ENCODE measurements at places on chromosomes 16 and 17. TPM values are rescaled to one million over a fixed set of nuclear protein-coding genes. Genes with fewer than 3 reads are reported as not detected.

GRCh38 chr17:41687828-41688640 is 651 bp upstream of the EIF1 start:
- DNase-seq = no peak
- H3K27ac ChIP-seq = peak overlapping the region; percentile 100
- H3K4me1 ChIP-seq = peaks cover 14% of the 10 kb centered on the region
- H3K36me3 ChIP-seq = peaks cover 26% of the 10 kb centered on the region

Gene ZFPM1
- 88.5 TPM for total RNA-seq

DNA sequence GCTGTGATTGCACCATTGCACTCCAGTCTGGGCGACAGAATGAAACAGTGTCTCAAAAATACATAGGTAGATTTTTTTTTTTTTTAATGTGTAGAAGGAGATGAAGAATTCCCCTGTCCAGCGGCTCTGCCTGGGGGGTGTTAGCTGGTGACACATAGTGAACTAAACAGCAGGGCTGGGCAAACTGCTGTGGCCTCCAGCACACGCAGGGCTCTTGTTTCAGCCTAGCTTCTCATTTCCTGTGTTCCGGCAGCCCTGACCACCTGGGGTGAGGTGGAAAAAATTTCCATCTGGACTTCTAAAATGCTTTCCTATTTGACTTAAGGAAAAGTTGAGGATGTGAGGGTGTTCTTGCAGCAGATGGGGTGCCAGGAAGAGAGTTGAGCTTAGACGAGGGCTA is 33.3 kb upstream of the RGS9 start:
- H3K27me3 ChIP-seq = peaks cover 7% of the 10 kb centered on the region
- no peak for DNase-seq
- no peak overlapping the region for H3K4me3 ChIP-seq
- H3K4me1 ChIP-seq = peaks cover 15% of the 10 kb centered on the region
- H3K36me3 ChIP-seq = no peaks in the 10 kb centered on the region

- DNase-seq = no peak
- H3K27ac ChIP-seq = peak overlapping the region; percentile 60
- H3K36me3 ChIP-seq = peaks cover 3% of the 10 kb centered on the region
- no peak overlapping the region for H3K4me3 ChIP-seq
- H3K27me3 ChIP-seq = peaks cover 13% of the 10 kb centered on the region
Measured at GRCh38 chr17:66950886-66951604, 13.5 kb upstream of the CACNG4 start.

- H3K27me3 ChIP-seq = no peaks in the 10 kb centered on the region
- DNase-seq = no peak
- H3K4me1 ChIP-seq = no peaks in the 10 kb centered on the region
- H3K36me3 ChIP-seq = peaks cover 32% of the 10 kb centered on the region
- no peak overlapping the region for H3K27ac ChIP-seq
- no peak overlapping the region for H3K4me3 ChIP-seq
Measured at GRCh38 chr17:64515419-64515818, 8.6 kb downstream of the CEP95 start.

GRCh38 chr16:86427433-86427851 is 82.9 kb upstream of the FOXF1 start:
- no peak overlapping the region for H3K4me3 ChIP-seq
- H3K4me1 ChIP-seq = peaks cover 4% of the 10 kb centered on the region
- no peak overlapping the region for H3K27ac ChIP-seq
- H3K36me3 ChIP-seq = no peaks in the 10 kb centered on the region
- DNase-seq = no peak

DNA sequence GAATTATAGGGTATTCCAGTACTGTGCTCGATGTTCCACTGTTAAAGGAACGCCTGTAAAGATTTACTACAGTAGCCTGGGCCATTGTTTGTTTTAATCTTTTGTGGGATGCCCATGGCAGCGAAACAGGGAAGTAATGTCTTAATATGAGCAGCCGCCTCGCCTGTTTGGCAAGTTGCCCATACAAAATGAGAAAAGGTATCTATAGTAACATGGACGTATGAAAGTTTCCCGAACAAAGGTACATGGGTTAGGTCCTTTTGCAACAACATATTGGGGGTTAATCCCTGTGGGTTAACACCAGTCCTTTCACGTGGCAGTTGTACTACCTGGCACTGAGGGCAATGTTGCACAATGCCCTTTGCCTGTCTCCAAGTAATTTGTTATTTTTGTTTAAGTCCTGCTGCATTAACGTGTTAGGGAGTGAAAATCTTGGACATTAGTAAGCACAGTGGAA is 21.1 kb upstream of the TMC5 start:
- no peak for DNase-seq
- no peaks in the 10 kb centered on the region for H3K27me3 ChIP-seq
- peaks cover 26% of the 10 kb centered on the region for H3K4me1 ChIP-seq
- no peak overlapping the region for H3K4me3 ChIP-seq

Gene MPV17L
- total RNA-seq = 37.6 TPM

DNA sequence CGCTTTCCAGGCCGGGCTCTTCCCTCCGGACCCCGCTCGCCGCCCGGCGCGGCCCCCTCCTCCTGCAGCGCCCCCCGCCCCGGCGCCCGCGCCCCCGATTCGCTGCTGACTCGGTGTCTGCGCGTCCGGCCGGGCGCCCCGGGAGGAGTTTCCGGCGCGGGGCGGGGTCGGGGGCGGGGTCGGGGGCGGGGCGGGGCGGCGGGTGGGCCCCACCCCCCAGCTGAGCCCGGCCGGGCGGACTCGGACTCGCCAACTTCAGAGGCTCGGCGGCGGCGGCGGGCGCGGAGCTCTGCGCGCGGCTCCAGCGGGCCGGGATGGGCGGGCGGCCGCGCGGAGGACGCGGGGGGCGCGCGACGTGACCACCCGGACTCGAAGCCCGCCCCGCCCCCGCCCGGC is at the start of gene METRNL:
TSS of gene METRNL (plus strand) at position 258 of the 396 bp plus-strand sequence. CDS start 207 bp downstream, outside the sequence.
- peak; percentile 58 for DNase-seq
- peaks cover 33% of the 10 kb centered on the region for H3K4me1 ChIP-seq
- peaks cover 32% of the 10 kb centered on the region for H3K27me3 ChIP-seq
- peak within 1 kb of the TSS; percentile 82 for H3K27ac ChIP-seq
- H3K36me3 ChIP-seq = peaks cover 8% of the 10 kb centered on the region

DNA sequence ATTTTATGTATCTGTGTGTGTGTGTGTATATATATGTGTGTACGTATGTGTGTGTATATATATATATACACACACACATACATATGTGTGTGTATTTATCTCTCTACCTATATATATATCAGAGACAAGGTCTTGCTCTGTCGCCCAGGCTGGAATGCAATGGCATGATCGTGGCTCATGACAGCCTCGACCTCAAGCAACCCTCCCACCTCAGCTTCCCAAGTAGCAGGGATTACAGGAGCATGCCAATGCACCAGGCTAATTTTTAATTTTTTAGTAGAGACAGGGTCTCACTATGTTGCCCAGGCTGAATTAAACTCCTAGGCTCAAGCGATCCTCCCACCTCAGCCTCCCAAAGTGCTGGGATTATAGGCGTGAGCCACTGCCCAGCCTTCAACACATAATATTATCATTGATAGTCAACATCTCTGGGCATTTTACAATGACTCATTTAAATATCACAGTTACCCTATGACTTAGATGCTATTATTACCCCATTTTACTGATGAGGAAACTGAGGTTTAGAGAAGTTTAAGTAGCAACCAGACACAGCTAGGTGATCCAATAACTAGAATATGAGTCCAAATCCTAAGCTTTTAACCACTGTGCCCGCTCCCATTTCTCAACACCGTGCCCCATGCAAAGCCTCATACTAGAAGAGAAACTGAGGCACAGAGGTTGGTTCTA is 24.3 kb downstream of the G6PC3 start:
- no peak for DNase-seq
- H3K4me1 ChIP-seq = peaks cover 7% of the 10 kb centered on the region
- no peak overlapping the region for H3K4me3 ChIP-seq
- no peak overlapping the region for H3K27ac ChIP-seq
- H3K36me3 ChIP-seq = no peaks in the 10 kb centered on the region
- H3K27me3 ChIP-seq = no peaks in the 10 kb centered on the region

- no peaks in the 10 kb centered on the region for H3K27me3 ChIP-seq
- peaks cover 7% of the 10 kb centered on the region for H3K36me3 ChIP-seq
- DNase-seq = no peak
- H3K4me3 ChIP-seq = no peak overlapping the region
- H3K27ac ChIP-seq = no peak overlapping the region
Measured at GRCh38 chr17:2885733-2886132, 89.5 kb downstream of the RAP1GAP2 start.

DNA sequence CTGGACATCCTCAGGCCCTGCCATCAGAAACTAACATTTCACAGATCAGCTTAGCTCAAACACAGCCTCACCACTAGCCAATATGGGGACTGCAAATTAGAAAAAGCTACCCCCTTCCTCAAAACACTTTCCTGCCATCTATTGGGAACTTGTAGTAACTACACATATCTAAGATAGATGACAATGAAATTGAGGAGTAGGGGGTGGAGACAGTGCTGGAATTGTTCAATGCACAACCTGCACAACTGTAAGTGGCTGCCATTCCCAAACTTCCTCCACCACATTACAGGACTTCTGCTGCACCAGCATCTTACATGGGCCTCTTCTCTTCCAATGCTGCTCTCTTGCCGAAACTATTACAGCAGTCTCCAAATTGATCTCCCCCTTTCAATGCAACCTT is 21.9 kb downstream of the AIPL1 start:
- no peaks in the 10 kb centered on the region for H3K36me3 ChIP-seq
- no peak overlapping the region for H3K27ac ChIP-seq
- no peaks in the 10 kb centered on the region for H3K4me1 ChIP-seq
- DNase-seq = no peak
- H3K27me3 ChIP-seq = peaks cover 18% of the 10 kb centered on the region

DNA sequence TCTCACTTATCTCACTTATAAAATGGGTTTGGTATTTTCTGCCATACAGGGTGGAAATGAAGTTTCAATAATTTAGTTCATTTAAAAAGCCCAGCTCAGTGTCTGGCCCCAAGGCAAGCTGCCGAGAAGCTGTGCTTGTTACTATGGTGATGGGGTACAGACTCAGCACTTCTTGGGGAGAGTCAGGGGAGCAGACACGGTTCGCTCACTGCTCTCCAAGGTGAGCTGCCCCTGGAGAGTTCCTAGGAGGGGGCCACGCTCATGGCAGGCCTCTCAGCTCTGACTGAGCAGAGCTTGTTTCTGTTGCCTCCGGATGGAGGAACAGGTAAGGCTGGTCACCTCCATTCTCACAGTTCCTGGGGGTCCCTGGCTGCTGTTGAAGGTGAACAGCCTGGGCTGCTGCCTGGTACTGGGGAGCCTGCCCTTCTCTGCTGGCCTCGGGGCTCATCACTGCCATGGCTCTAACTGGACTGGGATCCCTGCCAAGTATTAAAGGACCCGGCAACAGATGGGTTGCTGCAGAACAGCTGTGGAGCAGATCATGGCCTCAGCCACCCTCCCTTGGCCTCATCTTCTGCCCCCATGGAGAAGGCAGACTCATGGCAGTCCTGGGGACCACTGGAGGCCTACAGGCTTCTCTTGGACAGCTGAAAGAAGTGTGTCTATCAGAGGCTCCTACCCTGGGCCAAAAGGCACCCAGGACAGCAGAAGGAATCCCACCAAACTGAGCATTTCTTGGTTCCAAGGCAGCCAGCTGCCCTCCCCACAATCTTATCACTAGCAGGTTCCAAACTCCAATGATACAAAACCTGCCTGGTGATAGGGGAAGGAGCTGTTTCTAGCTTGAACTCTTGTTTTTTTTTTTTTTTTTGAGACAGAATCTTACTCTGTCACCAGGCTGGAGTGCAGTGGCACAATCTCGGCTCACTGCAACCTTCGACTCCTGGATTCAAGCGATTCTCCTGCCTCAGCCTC is 25.9 kb upstream of the SPATA32 start:
- no peak for DNase-seq
- H3K27me3 ChIP-seq = no peaks in the 10 kb centered on the region
- peaks cover 12% of the 10 kb centered on the region for H3K36me3 ChIP-seq
- no peak overlapping the region for H3K4me3 ChIP-seq

- peaks cover 4% of the 10 kb centered on the region for H3K4me1 ChIP-seq
- no peak overlapping the region for H3K4me3 ChIP-seq
- H3K27me3 ChIP-seq = peaks cover 3% of the 10 kb centered on the region
- DNase-seq = no peak
Measured at GRCh38 chr16:9007177-9007794, 43.6 kb upstream of the USP7 start.

Gene DBNDD1
- total RNA-seq = 53.8 TPM

Gene FSCN2
- total RNA-seq = 4.8 TPM

Gene ZP2
- total RNA-seq = not detected

DNA sequence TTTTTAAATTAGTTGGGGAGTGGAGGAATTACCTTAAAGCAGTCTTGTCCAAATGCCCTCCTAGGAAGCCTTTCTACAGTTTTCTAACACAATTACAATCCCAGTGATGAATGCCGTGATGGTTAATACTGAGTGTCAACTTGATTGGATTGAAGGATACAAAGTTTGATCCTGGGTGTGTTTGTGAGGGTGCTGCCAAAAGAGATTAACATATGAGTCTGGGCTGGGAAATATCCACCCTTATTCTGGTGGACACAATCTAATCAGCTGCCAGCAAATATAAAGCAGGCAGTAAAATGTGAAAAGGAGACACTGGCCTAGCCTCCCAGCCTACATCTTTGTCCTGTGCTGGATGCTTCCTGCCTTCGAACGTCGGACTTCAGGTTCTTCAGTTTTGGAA is 12.2 kb downstream of the ORC6 start:
- H3K27me3 ChIP-seq = no peaks in the 10 kb centered on the region
- H3K4me1 ChIP-seq = no peaks in the 10 kb centered on the region
- H3K27ac ChIP-seq = no peak overlapping the region
- peaks cover 6% of the 10 kb centered on the region for H3K36me3 ChIP-seq

GRCh38 chr17:18218756-18219415 is 6.5 kb upstream of the LLGL1 start:
- H3K4me1 ChIP-seq = no peaks in the 10 kb centered on the region
- H3K27ac ChIP-seq = no peak overlapping the region
- no peaks in the 10 kb centered on the region for H3K27me3 ChIP-seq

GRCh38 chr17:65222214-65222738 is 85.1 kb downstream of the RGS9 start:
- H3K27me3 ChIP-seq = peaks cover 10% of the 10 kb centered on the region
- H3K4me1 ChIP-seq = peaks cover 5% of the 10 kb centered on the region
- no peak overlapping the region for H3K27ac ChIP-seq
- H3K36me3 ChIP-seq = no peaks in the 10 kb centered on the region
- DNase-seq = no peak
- no peak overlapping the region for H3K4me3 ChIP-seq

Gene SLC16A11
- 1.4 TPM for total RNA-seq

DNA sequence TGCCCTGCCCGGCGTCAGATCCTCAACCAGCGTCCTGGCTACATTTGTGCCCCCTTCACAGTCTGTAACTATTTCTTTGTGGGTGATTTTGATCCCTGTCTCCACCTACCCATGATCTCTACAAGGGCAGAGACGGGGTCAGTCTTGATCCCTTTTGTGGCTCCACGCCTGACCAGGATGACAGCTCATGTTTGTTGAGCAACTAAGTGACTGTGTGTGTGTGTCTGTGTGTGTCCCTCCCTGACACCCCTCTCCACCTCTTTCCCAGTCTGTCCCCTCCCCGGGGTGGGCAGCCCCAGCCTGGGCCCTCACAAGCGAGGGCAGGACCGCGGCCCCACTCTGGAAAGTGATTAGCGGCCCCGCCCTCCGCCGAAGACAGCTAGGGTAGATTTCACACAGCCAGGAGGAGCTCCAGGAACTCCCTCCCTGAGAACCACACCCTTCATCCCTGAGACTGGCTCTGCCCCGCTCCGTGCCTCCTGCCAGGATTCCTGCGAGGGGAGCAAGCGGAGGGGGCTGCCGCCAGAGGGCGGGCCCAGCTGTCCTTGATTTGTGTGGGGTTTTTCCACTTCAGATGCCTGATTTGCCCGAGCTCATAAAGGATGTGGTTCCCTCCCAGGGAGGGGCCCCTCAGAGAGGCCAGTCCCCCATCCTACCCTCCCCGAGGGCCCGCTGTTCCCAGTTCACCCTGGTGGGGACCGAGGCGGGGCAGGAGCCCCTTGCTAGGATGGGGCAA is 5.3 kb upstream of the HS3ST6 start:
- no peak for DNase-seq
- H3K4me3 ChIP-seq = no peak overlapping the region
- no peak overlapping the region for H3K27ac ChIP-seq
- no peaks in the 10 kb centered on the region for H3K4me1 ChIP-seq
